Endothelial cell of umbilical vein (primary cell): ENCODE measurements at places on chromosomes 5 and 9.

GRCh38 chr5:147869112-147869511 is 9.4 kb upstream of the SCGB3A2 start:
- DNase-seq: no peak

GRCh38 chr9:123353041-123353440 is 3.0 kb upstream of the CRB2 start:
- no peak for DNase-seq

GRCh38 chr5:177588413-177588909 is 3.5 kb upstream of the TMED9 start:
- no peak for DNase-seq

- no peak for DNase-seq
These were observed 67.3 kb downstream of the STRBP start for GRCh38 chr9:123201083-123201482.

GRCh38 chr9:16293610-16294009 is 576.9 kb downstream of the BNC2 start:
- DNase-seq: no peak

DNA sequence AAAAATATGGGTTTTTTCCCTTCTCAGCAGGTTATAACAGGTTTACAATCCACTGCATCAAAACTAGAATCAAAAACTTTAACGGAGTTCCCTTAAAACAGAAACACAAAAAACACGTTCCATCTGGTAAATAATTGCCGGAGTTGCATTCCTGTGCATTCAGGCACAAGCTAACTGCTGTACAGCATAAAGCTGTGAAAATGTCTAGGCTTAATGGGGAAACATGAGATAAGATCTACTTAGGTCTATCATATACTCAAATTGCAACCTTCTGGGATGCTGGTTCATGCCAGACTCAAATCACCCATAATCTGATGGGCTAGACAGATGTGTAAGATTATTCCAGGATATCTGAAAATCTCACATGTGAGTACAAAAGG is 265.3 kb downstream of the DOCK8 start:
- no peak for DNase-seq

DNA sequence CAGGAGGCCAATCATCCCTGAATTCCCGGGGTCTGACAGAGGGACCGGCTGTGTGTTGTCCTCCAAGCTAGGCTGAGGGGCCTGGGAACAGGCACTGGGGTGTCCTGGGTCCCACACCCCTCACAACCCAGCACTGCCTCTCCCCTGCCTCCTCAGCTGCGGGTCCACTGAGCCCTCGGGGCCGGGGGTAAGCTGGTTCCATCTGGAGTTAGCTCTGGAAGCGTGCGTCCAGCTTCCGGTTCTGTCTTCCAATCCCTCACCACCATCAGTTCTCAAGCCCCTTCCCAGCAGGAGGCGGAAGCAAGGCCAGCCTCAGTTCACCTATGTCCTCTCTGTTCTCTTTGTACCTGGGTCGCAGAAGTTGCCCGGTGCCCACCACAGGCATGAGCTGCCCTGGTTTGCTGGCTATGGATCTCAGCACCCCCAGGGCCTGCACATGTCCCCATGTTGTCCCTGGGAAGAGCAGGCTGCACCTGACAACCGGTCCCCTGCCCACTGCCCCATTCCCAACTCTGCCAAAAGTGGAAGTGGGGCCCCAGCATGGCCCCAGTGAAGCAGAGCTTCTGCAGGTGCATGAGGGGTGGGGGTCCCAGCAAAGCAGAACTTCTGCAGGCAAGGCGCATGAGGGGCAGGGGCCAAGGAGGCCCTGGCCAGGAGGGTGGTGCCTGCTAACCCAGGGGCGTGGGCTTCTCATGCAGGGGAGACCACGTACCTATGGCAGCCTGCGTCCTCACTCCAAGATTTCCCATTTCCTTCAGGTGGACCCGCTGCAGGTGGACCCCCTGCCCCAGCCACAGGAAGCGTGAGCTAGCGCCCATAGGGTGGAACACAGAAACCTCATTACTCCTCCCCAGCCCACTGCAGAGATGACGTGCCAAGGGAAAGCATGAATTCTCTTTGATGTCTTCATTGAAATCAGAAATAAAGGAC is 111.9 kb downstream of the ZNF354C start:
- no peak for DNase-seq

DNA sequence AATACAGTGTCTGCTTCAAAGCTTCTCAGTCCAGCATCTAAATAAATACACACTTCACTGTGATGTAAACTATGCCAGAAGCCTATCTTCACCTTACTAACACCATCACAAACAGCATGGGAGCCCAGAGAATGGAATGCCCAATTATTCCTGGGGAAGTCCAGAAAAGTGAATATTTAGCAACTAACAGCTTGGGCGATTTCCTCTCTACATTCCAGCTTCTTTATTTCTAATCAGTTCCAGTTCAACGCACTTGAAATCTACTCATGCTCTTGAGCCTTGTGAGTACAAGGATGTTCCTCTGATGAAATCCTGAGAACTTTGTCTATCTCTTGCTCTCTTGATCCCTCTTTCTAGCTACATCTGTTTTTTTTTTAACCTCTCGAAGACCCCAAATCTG is 100.4 kb upstream of the C9orf72 start:
- DNase-seq: no peak

DNA sequence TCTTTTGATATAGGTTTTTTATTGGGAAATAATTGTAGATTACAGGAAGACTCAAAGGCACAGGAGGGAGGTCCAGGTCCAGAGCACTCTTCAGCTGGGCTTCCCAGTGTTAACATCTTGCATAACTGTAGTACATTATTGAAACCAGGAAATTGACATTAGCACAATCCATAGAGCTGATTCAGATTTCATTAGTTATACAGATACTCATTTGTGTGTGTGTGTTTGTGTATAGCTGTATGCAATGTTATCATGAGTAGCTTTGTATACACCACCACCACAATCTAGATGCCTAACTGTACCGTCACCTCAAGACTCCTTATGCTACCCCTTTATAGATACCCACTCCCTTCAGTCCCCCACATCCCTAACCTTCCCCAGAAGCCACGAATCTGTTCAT is 47.9 kb downstream of the SLC36A1 start:
- DNase-seq: no peak
